ENCODE measurements at places on chromosomes 13 and 19.

DNA sequence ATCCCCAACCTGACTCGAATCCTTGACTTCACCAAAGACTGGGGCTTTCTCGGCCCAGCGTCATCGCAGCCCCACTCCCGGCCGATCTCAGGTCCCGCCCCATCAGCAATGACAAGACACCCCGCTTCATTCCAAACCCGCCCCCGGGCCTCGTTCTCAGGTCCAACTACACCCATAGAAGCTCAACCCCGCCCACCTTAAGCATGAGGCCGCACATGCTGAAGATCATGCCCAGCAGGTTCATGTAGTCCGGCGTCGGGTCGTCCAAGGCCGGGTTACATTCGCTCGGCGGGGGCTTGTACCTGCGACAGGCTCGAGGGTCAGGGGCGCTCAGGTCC lies 2.3 kb downstream of the WDR83 start:
- DNase-seq, result peak; percentile 42

- DNase-seq, result no peak
These were observed 20.8 kb upstream of the ZNF266 start for GRCh38 chr19:9456018-9456689.

DNA sequence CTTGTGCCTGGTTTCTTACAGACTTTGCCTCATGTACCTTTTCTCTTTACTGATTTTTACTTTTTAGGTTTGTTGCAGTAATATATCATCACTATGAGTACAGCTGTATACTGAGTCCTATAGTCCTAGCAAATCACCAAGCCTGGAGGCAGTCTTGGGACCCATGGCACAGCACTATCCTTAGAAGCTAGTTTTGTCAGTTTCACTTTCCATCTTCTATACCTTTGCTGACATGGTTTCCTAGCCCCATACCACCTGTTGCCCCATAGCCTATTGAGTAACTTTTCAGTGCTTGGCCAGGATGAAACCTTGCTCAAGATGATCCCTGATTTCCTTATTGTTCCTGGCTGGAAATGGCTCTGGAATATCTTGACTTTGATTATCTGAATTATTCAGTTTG lies 826.4 kb downstream of the GPC5 start:
- DNase-seq, result no peak

DNA sequence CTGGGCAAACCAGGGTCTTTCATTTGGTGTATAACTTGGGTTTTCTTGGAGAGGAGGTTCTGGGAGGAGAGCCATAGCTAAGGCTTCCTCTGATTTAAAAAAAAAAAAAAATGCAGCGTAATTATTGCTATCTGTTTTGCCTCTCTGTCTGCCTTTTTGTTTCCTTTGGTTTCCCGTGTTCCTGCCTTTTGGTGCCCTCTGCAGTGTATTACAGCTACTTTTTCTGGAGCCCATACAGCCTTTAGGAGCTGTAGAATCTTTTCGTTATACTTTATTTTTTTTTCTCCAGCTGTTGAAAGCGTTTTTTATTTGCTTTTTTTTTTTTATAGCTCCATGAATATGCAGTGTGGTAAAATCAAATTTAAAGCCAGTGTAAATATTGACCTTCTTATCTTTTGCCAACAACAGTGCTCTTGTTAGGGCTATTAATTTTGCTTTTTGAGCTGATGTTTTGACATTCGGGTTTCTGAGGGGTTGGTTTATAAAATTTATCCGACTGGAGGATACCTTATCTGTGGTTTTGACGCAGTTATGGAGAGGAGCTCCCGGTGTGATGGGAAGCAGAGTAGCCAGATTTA lies 38.1 kb downstream of the ZNF493 start:
- no peak for DNase-seq

- no peak for DNase-seq
These were observed 106.0 kb downstream of the STK24 start for GRCh38 chr13:98470920-98471319.

- peak; percentile 10 for DNase-seq
These were observed 18.2 kb downstream of the ZNF121 start for GRCh38 chr19:9565900-9566705.

GRCh38 chr19:28710278-28710677 lies 502.7 kb downstream of the UQCRFS1 start:
- peak; percentile 36 for DNase-seq

DNA sequence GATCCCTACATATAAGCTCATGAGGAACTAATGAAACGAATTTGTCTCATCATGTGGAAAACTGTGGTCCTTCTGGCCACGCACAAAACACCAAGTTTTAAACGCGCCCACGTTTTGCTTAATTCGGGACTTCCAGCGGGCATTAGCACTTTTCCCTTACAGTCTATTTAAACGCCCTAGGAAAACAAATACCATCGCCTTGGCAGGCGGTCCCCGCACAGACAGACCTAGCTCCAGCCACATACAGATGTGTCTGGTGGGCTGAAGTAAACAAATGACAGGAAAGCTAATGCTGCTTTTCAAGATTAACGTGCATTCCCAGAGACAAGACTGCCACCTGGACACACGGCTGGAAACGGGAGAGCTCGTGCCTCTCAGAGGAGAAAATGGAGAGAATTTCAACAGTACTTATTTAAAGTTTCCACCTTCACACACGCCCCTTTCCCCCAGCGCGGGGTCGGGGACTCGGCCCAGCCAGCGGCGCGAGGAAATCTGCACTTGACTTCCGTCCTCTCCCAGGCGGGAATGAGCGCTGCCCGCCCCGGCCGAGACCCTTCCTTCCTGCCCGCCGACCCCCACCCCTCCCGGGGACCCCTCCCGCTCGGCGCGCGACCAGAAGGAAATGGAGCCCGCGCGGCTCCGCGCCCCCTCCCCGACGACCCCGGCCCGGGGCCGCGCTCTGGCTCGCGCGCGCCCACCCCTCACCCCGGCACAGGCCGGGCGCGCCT lies 931 bp downstream of the USP12 start:
- peak; percentile 46 for DNase-seq

- no peak for DNase-seq
These were observed 16.9 kb downstream of the PIBF1 start for GRCh38 chr13:72798817-72799216.

DNA sequence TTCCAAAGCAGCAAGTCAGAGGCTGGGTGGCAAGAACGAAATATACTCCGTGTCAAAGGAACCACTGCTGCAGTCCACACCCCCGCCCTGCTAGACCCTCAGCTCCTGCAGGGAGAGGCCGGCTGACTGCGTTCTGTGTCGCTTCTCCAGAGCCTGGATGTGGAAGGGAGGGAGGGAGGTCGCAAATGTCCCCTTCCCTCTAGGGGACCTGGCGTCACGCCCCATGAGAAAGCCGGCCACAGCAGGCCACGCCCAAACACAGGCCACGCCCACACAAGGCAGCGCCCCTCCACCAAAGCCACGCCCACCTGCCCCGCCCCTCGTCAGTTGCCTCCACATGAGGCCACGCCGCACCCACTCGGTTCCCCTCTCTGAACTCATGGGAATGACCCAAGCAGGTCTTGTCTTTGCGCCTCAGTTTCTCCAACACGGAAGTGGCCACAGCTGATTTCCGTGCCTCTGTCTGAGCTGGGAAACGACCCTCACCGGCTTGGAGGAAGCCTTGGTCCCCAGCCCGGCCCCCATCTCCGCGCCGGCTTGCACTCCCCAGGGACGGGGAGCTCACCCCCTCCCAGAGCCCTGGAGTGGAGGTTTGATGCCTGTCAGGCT lies 38.4 kb upstream of the TCF3 start:
- DNase-seq, result no peak

DNA sequence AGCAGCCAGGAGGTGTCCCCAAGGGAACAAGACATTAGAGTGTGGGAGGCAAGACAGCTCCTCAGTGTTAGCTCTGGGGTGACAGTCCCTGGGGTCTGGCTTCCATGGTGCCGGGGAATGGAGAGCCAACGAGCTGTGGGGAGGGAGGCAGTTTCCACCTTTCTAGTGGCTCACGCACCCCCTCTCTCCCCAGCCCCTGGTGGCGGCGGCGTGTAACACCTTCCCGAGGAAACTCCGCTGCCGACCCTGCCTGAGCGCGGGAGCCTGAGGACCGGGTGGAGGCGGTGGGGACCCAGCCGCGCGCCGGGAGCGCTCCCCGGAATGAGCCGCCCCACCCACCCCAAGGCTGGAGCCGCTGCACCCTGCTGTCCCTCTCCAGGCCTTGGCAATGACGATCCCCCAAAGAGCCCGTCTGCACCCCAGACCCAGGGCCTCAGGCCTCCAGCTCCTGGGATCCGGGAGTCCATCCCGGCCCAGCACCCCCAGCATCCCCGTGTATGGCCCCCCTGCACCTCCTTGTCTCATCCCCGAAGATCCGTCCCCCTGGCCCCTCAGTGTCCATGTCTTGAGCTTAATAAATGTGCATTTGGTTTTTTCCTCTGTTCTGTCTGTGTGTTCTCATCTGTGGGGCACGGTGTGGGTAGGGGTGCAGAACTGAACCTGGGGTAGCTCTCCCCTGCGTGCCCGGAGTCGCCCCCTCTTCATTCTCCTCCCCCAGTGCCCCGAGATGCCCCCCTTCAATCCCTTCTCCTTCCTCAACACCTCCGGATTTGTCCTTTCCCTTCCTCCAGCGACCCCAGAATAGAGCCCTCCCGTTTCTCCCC lies 622 bp upstream of the FXYD5 start:
- peak; percentile 48 for DNase-seq

DNA sequence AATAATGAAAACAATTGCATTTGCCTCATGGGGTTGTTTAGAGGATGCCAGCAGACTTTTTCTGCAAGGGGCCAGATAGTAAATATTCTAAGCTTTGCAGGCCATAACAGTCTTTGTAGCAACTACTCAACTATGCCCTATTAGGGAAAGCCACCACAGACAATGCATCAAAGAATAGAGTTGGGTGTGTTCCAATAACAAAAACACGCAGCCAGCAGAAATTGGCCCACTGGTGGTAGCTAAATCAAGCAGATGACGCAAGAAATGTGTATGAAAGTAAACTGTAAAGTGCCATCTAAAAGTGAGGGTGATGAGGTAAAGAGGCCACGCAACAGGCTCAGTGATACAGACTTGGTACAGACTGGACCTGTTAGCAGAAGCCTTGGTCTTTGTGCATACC lies 75.2 kb upstream of the SIAH3 start:
- no peak for DNase-seq

GRCh38 chr19:11576227-11576626 lies 1.2 kb downstream of the ACP5 start:
- DNase-seq, result no peak

GRCh38 chr13:52010890-52011631 lies at the start of gene ATP7B:
Gene ATP7B (minus strand): TSS chr13:52011450. CDS start chr13:52011337, 113 bp downstream.
- DNase-seq, result no peak

DNA sequence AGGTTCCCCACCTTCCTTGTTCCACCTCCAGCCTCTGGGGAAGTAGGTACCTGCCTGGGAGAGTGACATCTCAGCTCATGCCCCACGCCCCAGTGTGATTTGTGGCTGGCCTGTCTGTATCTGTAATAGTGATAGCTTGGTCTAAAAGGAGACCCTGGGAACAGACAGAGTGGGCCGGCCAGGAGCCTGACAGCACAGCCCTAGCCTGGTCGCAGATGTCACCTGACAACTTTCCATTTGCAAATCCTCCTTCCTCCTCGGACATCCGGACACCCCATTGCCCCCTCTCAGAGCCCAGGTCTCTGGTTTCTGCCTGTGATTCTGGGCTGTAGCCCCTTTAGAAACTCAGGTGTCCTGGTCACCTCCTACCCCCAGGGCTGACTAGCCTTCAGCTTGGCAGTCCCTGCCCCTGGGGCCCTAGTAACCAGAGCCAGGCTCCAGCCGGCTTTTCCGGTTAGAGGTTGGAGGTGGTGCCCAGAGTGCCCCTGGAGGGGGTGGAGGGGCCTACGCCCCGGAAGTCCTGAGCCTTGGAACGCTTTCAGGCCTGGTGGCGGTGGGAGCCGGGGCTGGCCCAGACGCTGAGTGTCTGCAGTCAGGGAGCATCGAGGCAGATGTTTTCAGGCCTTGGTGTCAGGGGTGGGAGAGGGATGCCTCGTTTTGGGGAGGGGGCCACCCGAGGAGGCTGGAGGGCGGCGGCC lies 6.5 kb downstream of the LRRC8E start:
- no peak for DNase-seq

DNA sequence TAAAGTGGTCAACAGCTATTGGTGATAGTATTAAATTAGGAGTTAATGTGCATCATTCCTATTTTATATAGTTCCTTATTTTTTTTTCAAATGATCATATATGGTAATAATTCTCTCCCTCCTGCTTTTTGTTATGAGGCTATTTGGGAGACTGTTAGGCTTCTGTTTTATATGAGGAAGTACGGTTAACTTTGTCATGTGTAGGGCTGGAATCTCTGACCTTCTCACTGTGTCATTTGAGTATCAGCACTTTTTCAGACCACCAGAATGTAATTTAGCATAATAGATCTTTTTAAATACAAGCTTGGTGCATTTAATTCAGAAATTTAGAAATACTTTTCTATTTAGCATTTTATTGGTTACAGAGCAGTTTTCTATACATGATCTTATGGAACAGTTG lies 7.7 kb downstream of the DGKH start:
- no peak for DNase-seq

GRCh38 chr13:50531917-50532899 lies 311.3 kb downstream of the DLEU7 start:
- DNase-seq, result peak; percentile 18

DNA sequence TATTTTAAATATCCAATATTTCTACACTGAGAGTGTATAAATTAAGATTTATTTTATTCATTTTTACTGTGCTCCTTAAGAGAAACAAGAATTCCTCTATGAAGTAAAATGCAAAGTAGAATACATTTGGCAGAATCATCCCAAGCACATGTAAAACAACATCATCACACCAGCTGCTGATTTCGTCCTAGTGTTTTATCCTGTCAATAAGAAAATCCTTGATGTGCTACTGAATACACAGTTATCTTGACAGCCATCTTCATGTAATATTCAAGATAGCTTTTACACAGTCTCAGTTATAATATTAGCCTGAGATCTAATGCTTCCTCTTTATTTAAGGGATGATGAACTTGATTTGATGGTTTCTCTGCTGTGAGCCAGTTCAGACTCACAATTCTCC lies 282.4 kb downstream of the MZT1 start:
- DNase-seq, result no peak

DNA sequence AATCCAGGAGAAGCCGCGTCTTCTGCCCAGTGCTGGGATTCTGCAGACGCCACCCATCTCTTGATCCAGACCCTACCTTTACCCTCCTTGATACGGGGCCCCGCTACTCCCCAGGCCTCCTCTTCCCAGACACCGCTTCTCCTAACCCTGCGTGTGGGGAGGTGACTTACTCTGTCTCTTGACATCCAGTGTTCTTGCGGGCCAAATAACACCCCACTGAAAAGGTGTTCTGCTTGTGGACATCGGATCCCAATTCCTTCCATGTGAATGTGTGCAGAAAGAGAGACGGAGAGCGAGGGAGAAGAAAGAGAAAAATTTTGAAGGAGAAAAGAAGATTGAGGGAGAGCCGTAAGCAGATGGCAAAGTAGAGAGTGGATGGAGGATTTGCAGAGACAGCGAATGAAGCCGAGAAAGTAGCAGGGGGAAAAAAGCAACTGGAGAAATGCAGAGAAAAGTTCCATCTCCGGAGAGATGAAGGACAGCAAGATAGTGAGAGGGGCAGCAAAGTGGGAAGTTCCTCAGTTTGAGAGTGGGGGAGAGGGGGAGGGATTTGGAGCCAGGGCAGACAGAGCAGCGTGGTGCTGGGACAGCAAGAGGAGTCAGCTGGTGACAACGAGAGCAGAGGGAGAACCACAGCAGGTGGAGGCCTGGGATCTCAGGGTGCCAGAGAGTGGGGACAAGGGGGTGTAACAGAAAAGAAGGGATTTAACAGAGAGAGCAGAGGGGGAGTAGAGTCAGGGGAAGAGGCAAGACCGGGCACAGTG lies 814 bp downstream of the ZNF480 start:
- DNase-seq, result no peak

All from HCEC 1CT (cell line).